ENCODE measurements at places on chromosomes 13 and 19.

- no peak for DNase-seq
Observed at GRCh38 chr13:52461265-52461664, 6.0 kb downstream of the CKAP2 start.

DNA sequence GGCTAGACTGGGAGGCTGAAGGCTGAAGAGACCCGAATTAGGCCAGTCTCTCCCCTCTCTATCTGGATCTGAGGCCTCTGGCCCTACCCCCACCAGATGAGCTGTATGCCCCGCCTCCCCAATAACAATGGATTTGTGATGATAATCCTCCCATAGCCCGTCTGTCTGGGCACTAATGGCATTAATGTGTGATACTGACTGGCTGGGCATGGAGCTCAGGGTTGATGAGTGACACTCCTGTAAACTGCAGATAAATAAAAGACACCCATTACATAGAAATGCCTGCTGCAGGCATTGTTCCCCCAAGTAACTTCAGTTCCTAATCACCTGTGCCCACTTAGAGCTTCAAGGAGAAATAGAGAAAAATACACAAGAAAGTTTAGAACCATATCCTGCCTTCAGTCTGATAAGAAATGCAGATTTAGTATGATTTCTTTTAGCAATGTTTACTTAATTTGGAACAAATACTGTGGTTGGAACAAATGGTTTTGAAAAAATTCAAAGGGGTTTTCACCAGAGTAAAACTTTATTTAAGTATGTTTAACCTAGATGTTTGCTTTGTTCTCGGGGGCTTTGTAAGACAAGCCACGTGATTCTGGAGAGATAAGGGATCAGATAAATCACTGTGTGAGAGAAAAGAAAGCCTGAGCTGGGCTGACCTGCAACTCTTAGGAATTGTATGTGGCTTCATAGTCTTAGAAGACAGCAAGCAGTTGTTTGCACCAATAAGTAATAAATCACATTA lies 60.3 kb downstream of the TNFRSF19 start:
- DNase-seq = no peak

DNA sequence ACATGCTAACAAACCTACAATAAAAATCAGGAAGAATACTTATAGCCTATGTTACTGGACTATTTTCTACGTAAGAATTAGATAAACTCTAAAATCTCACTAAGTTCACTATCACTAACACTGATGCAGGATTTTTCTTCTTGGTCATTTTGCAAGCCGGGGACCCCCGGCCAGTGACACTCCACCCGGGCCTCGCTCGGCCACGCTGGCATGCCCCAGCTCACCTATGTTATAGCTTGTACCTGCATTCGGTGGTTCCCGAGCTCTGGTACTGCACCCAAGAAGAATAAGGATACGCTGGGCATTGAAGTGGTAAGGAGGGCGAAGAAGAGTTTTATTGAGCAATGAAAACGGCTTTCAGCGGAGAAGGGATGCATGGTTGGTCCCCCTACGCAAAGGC lies 245.3 kb upstream of the NBEA start:
- no peak for DNase-seq

- no peak for DNase-seq
Observed at GRCh38 chr13:69948016-69948415, 159.6 kb upstream of the ATXN8OS start.

GRCh38 chr19:32138416-32138815 lies 207.0 kb upstream of the ZNF507 start:
- DNase-seq = no peak

GRCh38 chr13:71768881-71769280 lies 98.1 kb downstream of the DACH1 start:
- DNase-seq = no peak

- DNase-seq = no peak
Observed at GRCh38 chr13:25227690-25228089, 55.6 kb upstream of the AMER2 start.

GRCh38 chr19:29596080-29596727 lies 9.9 kb upstream of the POP4 start:
- DNase-seq = no peak

DNA sequence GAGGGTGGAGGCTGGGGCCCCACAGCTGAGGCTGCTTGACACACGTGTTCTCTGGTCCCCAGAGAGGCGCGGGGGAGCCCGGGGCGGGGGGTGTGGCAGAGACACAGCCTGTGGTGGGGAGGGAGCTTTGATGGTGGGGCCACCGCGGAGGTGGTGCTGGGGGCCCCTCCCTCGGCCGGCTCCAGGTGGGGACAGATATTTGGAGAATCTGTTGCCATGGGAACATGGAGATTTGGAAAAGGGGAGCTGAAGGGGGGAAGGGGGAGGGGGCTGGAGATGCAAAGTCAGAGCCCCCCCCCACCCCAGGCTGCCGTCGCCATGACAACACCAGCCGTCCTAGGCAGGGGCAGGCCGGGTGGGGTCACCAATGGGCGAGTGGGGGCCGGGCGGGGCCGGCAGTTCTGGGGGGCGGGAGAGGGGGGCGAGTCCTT lies 1.2 kb downstream of the PRKCG start:
- DNase-seq = no peak

DNA sequence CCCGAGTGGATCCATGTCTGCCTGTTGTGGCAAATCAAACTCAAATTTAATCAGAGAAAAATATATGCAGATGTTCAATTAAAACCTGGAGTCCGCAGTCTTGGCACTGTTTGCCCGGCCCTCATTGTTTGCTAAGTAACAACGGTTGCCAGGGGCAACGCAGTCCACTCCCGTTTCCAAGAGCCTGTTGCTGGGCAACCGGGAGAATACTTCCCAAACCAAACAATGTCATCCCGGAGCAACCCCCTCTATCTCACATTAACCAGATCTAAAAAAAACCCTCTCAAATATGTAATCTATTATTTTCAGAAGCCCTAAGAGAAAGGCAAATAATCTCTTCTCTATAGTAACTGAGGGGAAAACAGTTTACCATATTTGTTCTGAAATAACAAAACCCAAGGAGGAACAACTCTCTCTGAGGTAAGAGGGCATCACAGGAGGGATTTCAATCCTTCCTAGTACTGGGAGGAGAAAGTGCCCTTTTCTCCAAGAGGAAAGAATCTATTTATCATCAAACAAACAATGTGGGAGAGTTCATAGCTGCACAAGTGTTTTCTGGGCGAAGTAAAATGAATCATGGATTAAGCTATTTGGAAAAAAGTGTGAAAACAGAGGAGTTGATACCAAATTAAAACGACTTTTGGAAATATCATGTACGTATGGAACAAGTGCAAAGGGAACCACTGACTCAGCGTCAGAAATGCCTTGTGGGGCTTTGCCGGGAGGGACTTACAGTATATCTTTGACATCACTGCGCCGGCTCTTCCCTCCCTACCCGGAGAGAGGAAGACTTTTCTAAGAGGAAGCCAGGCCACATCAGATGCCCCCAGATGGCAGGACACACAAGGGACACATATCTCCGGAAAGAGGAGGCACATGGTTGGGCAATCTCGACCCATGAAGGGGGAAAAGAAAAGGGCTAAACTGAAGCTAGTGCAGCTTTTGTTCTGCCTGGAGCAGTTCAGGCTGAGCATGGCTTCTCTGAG lies 43.3 kb downstream of the RFX2 start:
- DNase-seq = no peak

DNA sequence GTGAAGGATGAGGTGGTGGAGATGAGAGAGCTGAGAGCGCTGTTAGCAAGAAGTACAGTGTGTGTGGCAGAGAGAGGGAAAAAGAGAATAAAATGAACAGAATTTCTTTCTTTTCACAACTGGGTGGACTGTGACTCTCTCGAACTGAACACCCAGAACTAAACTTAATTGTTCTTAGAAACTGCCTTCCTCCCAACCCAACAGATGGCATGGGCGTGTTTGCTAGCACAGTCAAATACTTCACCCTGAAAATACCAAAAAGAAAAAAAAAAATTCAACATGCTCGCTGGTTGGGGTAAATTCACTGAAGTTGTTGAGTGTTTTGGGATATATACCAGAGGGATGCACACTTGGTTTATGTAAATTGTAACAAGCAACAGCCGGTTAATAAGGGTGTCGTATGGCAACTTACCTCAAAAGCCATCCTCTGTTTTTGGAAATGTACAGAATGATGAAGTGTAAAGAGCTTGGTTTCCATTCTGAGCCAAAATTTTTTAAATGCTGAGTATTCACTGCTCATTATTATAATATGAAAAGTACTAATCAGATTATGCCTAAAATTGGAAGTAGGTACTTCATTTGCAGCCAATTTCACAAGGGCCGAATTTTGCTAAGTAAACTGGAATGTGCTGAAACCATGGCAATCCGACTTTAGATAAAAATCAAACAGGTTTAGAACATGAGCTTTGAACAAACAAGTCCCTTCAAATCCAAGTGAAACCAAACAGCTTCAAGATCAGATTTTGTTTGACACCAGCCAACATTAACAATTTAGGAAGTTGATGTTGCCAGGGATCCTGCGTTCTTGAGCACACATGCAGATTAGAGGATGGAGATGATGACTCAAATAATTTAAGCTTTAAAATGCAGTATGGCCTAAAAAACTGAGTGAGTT lies 115.8 kb downstream of the ZIC5 start:
- DNase-seq = no peak

- DNase-seq = no peak
Observed at GRCh38 chr13:112103961-112104880, 37.3 kb downstream of the SOX1 start.

- DNase-seq = no peak
Observed at GRCh38 chr19:1377965-1378785, 5.5 kb upstream of the NDUFS7 start.

DNA sequence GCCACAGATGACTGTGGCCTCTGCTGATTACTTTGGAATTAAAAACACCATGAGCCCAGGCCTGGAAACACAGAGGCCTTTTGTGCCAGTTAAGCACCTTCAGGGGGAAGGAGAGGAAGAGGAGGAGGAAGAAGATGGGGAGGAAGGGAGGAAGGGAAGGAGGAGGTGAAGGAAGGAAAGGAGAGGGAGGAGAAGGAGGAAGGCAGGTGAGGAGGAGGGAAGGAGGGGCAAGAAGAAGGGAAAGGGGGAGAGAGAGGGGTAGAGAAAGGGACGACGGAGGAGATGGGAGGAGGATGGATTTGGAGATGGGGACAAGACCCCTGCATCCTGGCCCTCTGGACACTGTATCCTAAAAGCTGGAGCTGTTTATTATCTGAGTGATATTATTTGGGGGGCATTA lies 231.0 kb downstream of the UQCRFS1 start:
- no peak for DNase-seq

Data from stimulated activated CD4-positive, alpha-beta T cell treated with anti-CD3 and anti-CD28 coated beads, Interleukin-1b, Interleukin-23, amount 100 ng/mL, for 4 hours (primary cell).